ENCODE measurements at places on chromosomes 16 and 17. TPM values are rescaled to one million over a fixed set of nuclear protein-coding genes. Genes with fewer than 3 reads are reported as not detected.

DNA sequence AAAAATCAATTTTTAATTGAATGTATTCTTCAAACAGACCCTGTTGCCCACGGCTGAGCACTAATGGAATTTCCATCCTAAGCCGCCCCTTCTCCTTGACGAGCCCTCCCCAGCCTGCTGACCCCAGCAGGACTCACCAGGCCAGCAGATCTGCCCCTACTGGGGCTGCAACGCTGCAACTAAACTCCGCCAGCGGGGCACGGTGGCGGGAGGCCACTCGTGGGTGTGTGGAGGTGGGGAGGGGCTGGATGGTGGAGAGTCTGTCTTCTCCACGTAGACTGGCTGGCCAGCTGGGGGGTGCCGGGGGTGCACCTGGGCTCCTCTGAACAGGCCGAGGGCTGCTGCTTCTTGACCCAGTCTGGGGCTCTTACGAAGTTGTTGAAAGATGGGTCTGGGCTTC, 67.8 kb downstream of the ENGASE start:
- DNase-seq: no peak

GRCh38 chr16:48955837-48956236, 325.8 kb downstream of the CBLN1 start:
- DNase-seq: no peak

DNA sequence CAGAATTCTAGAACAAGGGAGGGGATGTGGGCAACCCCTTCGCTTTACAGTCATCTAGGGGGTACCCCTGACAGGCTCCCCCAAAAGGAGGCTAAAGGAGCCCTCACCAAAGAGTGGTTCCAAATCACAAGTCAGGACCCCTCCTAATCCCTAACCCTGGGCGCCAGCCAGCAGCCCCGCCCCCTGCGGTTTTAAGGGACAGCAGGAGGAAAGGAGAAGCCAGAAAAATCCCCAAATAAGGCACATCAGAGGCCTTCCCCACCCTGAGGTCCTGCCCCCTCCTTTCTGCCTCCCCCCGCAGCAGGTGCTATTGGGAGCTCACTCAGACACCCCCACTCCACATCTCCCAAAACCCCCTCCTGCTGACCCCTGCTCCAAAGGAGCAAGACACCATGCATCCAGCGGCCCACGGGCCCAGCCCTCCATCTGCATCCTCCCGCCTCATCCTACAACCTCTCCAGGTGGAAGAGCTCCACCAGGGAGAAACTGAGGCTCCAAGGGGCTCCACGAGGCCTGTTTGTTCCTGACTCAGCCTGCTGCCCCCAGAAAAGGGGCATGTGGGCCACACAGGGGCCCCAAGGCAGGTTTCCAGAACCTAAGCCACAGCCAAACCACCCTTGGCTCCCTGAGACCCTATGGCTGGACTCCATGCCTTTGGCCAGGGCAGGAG, 93.5 kb downstream of the GOSR1 start:
- peak; percentile 27 for DNase-seq

DNA sequence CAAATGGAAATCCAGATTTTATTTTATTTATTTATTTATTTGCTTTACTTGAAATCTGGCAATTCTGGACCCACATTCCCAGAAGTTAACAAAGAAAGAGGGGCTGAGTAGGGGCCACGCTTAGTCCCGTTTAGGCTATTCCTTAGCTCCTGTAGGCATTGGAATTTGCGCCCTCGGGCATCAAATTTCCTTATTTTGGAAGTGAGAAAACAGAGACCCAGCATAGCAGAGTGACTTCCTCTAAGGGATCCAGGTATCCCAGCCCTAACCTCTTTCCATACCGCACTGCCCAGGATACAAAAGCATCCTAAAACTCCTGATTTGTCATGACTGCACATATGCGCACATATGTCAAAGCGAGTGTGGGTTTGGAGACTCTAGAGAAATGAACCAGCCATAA, 19.0 kb upstream of the SMG1 start:
- DNase-seq: no peak

DNA sequence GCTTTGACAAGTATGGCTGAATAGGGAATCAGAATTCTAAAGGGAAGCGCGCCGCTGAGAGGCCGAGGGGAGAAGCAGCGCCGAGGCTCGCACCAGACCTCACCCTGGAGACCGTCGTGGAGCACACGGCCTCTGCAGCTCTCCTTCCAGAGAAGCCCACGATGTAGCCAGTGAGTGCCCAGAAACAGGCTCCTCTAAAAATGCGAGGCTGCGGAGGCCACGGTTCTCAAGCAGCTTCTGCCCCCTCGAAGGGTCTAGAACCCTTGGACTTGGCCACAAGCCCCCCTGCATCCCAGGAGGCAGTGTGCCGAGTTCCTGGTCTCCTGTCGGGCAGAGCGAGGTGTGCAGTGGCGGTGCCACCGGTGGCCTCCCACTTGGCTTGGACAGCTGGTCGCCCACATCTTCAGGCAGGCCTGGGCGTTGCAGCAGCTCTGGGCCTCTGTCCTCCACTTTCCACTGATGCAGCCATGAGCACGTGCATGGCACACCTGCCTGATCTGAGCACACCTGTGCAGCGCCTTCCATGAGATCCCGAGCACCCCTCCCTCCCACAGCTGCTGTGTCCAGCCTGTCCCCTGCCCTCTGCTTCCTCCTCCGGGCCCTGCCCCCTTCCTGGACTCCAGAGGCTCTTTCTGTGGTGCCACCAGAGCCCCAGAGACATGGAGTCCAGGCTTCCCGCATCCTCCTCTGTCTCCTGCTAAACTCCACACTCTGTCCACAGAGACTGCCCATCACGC, 18.9 kb upstream of the WDR45B start:
- DNase-seq: no peak

DNA sequence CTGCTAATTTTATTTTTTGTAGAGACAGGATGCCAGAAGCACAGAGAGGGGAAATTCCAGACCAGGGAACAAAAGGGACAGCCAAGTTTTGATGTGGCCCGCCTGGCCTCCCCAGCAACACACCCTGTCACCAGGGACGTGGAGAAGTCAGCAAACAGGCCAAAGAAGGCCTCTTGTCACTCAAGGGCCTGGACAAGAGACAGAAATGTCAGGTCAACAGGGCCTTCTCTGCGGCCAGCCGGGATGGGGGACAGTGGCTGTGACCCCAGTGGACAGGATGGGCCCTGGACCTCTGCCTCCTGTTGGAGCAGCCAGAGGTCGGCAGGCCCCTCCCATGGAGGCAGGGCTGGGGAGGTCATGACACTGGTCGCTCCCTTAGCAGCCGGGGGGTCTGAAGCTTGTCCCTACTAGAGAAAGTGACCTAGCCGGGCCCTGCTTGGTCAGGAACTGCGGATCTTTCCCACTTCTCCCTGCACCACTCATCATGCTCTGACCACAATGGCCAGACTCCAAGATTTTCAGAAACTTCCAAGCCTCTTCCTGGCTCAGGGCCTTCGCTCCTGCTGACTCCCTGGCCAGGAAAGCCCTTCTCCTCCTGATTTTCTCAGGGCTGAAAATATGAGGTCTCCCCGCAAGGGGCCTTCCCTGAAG, 9.2 kb upstream of the TVP23A start:
- no peak for DNase-seq

DNA sequence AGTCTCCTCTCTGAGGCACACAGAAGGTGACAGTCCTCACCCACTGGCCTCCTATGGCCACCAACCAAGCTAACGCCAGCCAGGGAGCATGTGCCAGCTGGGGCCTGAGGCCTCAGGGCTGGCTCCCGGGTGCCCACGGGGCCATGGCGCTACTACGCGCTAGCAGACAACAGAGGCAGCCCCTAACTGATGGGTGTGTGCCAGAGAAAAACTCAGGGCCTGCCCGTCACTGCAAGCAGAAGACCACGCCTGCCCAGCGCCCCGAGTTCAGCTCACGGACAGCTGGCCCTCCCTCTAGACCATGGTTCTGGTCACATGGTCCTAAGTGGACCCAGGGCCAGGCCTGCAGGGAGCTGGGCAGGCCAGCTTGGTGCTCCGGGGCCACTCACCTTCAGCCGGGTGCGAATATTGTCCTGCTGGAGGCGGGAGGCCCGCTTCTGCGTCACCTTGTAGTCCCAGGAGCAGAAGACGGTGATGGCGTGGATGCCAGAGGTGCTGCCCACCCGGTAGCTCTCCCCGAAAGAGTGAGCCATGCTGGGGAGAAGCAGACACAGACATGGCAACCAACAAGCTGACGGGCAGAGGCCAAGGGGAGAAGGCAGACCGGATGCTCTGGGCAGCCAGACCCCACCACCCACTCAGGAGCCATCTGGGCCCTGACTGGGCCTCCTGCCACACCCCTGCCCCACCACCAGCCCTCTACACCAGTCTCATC, 6.2 kb downstream of the TMC6 start:
- DNase-seq: no peak

DNA sequence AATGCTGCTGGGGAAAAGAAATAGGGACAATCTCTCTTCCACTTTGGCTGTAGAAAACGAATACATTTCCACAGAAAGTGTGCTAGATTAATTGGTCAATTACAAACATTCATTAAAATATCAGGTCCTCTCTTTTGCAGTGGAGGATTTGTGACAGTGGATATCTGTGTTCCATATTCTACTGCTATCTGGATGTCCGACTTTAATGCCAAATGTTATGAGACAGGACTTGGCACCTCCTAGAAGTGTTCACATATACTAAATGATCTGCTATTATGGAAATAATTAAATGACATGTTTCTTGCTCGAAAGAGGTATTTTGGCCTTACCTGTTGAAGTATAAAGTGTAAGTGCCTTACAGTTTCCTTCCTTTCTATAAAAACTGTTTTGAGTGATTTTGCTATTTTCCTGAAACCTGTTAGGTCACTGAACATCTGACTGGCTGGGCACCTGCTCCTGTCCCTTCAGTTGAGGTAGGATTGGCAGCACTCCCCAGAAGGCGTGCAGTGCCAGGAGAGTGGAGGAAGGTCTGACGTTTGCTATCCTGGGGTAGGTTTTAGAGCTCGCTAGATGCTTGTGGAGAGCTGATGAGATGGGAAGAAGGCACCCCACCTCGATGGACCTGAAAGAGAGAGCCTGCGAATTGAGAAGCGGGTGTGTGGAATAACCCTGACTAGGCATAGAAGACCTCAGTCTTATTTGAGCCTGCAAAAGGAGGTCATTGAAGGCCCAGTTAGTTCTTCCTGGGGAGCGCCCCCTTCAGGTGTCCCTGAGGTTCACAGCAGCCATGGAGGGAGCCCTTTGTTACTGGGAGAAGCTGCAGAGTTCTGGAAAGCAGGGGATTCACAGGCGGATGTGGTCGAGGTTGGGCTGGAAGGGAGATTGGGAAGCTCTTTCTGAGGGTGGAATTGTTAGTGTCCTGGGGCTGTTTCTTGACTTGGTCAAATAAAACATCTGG, 159.4 kb upstream of the ZNF267 start:
- DNase-seq: no peak

DNA sequence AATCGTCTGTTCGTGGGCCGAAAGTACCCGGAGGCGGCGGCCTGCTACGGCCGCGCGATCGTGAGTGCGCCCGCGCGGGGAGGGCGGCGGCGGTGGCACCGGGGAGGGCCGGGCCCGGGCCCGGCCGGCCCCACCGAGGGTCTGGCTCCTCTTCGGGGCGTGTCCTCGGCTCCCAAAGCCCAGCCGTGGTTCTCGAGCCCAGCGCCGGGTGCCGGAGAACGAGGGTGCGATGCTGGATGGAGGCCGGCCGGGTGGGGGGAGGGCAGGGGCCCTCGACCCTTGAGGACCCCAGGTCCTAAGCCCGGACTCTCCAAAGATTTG, 375 bp downstream of the STUB1 start:
- no peak for DNase-seq

- DNase-seq: no peak
Measured at GRCh38 chr17:67400193-67400592, 23.1 kb downstream of the PITPNC1 start.

- no peak for DNase-seq
Measured at GRCh38 chr16:78709137-78709884, 609.9 kb downstream of the WWOX start.

- no peak for DNase-seq
Measured at GRCh38 chr17:36002631-36003030, 1.3 kb upstream of the CCL15 start.

GRCh38 chr17:34252095-34252443, 3.0 kb upstream of the CCL2 start:
- no peak for DNase-seq

- no peak for DNase-seq
Measured at GRCh38 chr17:2030779-2031163, 818 bp downstream of the DPH1 start.

GRCh38 chr17:38415250-38416194, 12.7 kb upstream of the ARHGAP23 start:
- no peak for DNase-seq

- no peak for DNase-seq
Measured at GRCh38 chr17:36791942-36792475, 145.3 kb upstream of the LHX1 start.

DNA sequence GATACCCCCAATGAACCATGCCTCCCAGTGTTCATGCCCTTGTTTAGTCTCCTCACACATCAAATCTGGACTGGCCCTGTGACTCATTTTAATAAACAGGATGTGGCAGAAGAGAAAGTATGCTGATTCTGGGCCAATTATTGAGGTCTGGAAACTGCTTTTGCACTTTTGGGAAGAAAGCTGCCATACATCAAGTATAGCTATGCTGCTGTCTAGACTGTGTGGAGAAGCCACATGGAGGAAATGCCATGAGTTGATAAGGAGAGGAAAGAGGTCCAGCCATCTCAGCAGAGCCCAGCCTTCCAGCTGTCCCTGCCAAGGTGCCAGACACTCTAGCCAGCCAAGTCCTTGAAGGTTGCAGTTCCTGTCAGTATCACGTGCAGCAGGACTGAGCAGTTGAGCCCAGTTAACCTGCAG, 16.7 kb downstream of the RPRML start:
- DNase-seq: no peak

GRCh38 chr16:85931596-85932402, 32.8 kb downstream of the IRF8 start:
- no peak for DNase-seq

GRCh38 chr16:11684231-11685025, 16.2 kb downstream of the SNN start:
- DNase-seq: no peak

- peak; percentile 54 for DNase-seq
Measured at GRCh38 chr17:55348749-55349354, 72.8 kb downstream of the MMD start.

Gene TNFRSF13B
- total RNA-seq: not detected

Gene CETP
- not detected for total RNA-seq

Gene RNF227
- total RNA-seq: 2.8 TPM

Gene MLST8
- total RNA-seq: 38.9 TPM

Gene KRTAP4-9
- not detected for total RNA-seq

Gene DDX19B
- total RNA-seq: 32.9 TPM

Gene SRP68
- total RNA-seq: 116 TPM

Gene KRT39
- not detected for total RNA-seq

Gene CD19
- not detected for total RNA-seq

Gene NOD2
- 6.5 TPM for total RNA-seq
